Cardiac muscle cell (in vitro differentiated cells and primary cell): ENCODE measurements at places on chromosomes 3 and 15.
A peak's percentile ranks its signal among the peaks of the same experiment; 100 is the strongest.

DNA sequence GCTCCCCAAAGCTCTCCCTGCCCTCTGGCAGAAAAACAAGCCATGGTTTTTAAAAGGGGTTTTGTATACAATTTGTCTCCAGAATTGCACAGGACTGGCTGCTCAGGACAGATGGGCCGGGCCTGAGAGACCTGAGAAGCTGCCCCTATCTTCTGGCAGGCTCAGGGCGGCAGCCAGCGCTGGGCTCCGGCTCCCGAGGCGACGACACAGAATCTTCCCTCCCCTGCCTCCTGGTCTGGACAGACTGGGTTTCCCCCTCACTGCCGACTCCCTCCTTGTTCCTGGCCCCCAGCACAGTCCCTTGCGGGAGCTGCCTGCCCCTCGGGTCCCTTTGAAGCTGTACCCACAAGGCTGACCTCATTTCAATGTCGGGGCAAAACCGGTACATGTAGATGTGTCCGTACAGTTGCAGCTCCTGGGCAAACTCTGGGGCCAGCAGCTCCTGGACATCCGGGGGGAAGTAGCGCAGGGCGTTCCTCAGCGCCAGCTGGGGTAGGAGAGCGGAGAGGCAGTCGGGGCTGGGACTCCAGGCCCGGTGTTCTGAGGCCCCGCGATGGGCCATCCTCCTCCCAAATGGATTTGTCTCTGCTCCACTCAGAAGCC lies 7.2 kb downstream of the UROC1 start:
- DNase-seq: no peak

GRCh38 chr15:45392584-45392855 lies 14.2 kb upstream of the GATM start:
- no peak for DNase-seq

DNA sequence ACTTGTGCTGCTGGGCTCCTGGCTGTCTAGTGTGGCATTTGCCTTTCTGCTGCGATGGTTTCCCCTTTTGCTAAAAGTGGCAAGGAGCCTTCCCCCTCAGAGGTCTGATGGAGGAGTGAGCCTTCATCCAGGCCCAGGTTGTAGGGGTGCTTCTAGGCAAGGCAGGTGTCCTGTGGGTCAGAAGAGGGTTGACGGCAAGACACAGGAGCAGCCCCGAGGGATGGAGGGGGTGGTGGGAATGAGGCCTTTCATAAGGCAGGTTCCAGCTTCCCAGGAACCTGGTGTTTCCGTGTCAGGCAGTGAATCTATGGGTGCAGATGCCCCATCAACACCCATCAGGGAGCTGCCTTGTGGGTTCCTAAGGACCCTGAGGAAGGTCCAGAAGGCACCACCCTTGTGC lies 63.0 kb upstream of the TAMM41 start:
- DNase-seq: no peak

DNA sequence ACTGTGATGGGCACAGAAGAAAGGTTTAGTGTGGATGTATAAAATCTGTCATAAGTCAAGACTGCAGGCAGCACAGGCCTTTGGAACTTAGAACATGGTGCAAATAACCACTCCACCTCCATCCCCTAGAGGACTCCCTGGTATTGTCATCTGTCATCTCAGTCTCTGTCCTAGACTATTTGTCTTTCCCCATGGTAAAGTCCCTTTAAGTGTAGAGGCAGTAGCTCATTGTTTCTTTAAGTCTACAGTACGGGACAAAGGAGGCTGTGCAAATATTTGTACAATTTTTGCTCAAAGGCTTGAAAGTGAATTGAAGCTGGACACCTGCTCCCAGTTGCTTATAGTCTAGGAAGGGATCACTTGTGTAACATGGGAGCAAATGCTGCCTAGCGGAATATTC lies 3.2 kb upstream of the PXYLP1 start:
- DNase-seq: no peak

DNA sequence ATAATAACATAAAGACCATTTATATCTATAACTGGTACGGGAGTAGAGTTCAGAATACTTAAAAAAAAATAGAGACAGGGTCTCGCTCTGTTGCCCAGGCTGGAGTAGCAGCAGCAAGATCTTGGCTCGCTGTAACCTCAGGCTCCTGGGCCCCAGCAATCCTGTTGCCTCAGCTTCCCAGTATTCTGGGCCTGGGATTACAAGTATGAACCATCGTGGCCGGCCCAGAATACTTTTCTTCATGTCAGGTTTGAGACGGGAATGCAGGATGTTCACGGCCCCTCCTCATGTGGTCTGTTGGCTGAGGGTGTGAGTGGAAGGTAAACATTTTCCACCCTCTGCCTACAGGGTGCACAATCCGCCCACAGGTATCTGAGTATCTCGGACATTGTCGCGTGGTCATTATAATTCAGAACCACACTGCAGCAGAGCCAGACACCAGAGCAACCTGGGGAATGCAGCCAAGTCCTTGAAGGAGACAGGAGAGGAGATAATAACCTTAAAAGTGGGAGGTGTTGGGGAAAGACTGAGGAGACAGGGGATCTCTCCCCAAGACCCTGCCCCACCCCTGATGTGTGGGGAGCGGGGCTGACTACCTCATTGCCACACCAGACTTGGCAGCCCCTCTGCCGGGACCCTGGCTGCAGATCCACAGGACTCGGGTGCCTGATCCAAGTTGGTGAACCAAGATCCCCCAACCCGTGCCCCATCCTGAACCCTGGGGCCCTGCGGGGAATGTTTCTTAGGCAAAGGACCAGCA lies 106.8 kb downstream of the ADCY5 start:
- no peak for DNase-seq

DNA sequence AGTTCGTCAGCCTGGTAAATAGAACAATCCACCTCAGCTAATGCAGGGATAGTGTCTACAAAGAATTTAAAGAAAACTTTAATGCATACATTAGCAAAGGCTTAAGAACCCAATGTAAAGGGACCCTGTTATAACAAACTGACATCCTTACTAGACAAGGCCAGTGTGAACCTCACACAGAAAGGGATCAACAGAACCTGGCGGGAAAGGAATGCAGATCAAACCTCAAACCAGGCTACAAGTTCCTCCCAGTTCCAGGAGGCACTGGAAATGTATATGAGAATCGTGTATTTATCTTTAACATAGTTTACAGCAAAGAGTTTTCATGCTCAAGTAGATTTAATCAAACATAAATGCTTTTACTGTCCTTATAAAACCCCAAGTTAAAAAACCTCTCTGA lies 37.6 kb upstream of the ATP11B start:
- no peak for DNase-seq

DNA sequence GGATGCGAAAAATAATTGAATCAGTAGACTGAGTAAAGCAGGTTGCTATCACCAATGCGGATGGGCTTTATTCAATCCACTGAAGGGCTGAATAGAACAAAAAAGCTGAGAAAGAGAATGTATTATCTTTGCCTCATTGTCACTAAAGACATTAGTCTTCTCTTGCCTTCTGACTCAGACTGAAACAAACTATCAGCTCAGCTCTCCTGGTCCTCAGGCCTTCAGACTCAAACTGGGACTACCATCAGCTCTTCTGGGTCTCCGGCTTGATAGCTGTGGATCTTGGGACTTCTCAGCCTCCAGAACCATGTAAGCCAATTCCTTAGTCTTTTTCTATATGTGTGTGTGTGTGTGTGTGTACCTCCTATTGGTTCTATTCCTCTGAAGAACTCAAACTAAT lies 12.6 kb downstream of the IFT57 start:
- no peak for DNase-seq

- DNase-seq: no peak
These were observed 293.5 kb downstream of the KBTBD8 start for GRCh38 chr3:67291287-67292252.

DNA sequence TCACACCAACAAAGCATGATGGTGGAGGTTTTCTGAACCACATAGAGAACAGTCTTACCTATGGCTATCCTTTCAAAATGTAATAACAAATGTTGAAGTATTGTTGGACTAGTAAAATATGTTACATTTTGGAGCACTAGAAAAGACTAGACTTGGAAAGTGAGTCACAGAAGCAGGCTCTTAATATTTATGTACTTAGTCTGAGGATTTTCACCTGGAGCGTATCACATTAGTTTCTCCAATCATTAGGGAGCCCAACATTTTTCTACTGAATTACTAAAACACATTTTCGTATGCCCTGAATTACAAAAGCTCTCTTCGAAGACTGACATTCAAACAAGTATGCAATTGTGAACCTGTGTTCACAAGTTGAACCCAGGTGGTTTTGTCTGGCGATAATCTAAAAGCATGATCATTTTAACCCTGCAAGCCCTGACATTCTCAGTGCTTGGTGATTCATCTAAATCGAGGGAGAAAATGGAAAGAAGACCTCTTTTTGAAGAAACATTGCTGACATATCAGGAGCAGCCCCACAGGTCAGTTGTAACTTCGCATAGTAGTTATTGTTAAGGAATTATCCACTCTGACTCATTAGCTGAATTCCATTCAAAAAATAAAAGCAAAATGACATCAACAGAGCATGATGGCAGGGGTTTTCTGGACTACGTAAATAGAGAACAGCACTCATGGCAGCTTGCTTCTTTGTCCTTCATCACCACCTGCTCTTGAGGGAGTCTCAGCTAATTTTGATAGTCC lies 679.8 kb upstream of the NECTIN3 start:
- no peak for DNase-seq

DNA sequence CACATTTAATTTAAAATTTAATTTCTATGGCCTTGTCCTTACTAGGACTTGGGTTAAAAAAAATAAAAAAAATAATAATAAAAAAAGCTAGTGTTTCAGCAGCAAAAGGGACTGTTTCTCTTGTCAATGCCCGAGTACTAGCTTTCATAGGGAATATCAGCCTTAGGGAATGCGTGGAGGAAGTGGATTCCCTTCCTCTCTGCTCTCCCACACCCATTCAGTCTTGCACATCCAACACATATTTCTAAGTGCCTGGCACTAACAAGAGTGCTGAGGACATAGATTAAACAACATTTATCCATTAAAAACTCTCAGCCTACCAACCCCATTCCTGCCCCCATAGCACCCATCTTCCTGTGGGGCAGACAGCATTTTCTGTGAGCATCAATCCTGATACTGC lies 6.2 kb downstream of the ZNF385D start:
- no peak for DNase-seq

DNA sequence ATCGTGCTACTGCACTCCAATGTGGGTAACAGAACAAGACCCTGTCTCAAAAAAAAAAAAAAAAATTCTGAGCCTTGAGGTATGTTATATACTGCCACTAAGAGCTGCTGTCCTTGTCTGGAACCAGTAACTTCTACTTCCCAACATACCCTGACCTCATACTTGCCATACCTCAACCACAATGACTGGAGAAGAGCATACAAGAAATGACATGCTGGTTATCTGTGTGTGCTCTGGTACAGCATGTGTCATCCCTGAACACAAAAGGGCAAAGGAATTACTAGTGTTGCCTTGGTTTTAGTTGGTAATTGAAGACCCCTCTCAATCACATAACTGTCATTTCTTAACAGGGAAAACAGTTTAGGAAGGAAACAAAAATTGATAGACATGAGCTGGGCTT lies 54.5 kb downstream of the MRPS25 start:
- DNase-seq: no peak

GRCh38 chr15:31344823-31345605 lies 18.4 kb downstream of the KLF13 start:
- DNase-seq: no peak

DNA sequence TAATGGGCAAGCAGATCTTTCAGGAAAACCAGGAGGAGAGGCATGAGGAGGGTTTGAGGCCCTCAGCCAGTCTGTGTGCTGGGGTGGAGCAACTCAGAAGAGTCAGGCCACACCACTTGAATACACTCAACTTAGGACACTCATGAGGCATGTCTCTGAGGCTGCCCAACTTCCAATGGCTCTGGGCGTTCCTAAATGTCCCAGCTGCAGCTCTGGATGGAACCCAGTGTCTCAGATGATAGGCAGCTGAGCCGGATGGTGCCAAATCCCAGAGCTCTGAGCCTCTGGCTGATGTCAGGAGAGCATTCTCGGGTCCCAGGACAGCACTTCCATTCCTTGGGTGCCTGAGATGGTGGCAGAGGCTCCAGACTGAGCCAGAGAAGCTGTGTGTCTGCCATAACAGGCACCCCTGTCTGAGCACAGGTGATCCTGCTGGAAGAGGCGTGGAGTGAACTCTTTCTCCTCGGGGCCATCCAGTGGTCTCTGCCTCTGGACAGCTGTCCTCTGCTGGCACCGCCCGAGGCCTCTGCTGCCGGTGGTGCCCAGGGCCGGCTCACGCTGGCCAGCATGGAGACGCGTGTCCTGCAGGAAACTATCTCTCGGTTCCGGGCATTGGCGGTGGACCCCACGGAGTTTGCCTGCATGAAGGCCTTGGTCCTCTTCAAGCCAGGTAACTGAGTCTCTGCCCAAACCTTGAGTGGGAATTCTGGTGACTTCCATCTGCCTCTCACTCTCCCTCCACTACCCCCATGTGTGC lies 2.8 kb downstream of the NR2E3 start:
- DNase-seq: no peak

DNA sequence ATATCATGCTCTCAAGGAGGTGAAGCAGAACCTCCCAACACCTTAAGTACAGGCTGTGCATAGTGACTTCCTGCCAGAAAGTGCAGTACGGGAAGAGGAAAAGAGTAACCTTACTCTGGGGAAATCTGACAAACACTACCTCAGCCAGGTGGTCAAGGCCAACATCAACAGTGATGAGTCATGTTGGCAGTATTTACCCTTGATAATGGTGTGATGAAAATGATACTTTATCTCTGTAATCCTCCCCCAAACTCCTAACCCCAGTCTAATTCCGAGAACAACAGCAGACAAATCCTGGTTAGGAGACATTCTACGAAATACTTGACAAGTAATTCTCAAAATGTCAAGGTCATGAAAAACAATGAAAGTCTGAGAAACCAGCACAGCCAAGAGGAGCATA lies 26.5 kb downstream of the ANKDD1A start:
- DNase-seq: no peak

DNA sequence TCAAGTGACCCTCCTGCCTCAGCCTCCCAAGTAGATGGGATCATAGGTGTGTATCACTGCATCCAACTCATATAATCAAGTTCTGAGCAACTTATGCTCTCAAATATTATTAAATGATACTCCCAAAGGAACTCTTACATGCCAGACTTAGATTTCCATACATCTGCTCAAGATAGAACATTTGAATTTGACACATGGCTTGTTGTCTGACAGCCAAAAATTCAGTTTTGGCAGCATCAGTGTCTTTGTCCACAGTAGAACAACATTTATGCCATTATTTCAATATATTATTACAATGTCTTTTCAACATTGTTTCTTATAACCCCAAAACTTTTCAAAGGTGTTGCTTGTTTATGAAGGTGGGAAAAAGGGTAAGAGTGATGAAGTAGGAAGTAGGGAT lies 116.2 kb downstream of the SUCNR1 start:
- DNase-seq: no peak

DNA sequence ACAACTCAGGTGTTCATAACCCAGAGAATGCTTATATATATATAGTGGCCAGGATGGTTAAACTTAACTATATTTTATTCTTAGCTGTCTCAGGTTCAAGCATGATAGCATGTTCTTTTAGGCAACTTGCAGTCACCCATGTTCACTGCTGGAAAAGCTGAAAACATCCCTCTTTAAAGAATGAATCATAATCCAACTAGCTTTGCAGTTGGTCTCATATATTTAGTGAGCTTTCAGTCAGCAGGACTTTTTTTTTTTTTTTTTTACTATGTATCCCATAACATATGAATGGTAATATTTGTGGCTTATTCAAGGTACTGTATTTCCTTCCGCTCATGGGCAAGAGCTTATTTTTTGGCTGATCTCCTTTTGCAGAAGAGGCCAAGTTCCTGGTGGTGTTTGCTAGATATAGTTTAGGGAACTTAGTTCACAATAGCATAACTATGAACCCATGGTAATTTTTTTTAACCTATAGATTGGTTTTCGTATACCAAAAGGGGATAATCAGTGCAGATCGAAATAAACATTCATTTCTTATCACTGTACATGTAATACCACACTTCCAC lies 77.6 kb downstream of the CMSS1 start:
- no peak for DNase-seq

GRCh38 chr3:156448300-156448699 lies 106.6 kb downstream of the SSR3 start:
- DNase-seq: peak; percentile 39
